ENCODE measurements at places on chromosomes 13 and 19.

GRCh38 chr13:43166644-43167457, 143.5 kb downstream of the DNAJC15 start:
- H3K27ac ChIP-seq, result no peak overlapping the region
- peaks cover 6% of the 10 kb centered on the region for H3K27me3 ChIP-seq
- H3K4me3 ChIP-seq, result no peak overlapping the region

DNA sequence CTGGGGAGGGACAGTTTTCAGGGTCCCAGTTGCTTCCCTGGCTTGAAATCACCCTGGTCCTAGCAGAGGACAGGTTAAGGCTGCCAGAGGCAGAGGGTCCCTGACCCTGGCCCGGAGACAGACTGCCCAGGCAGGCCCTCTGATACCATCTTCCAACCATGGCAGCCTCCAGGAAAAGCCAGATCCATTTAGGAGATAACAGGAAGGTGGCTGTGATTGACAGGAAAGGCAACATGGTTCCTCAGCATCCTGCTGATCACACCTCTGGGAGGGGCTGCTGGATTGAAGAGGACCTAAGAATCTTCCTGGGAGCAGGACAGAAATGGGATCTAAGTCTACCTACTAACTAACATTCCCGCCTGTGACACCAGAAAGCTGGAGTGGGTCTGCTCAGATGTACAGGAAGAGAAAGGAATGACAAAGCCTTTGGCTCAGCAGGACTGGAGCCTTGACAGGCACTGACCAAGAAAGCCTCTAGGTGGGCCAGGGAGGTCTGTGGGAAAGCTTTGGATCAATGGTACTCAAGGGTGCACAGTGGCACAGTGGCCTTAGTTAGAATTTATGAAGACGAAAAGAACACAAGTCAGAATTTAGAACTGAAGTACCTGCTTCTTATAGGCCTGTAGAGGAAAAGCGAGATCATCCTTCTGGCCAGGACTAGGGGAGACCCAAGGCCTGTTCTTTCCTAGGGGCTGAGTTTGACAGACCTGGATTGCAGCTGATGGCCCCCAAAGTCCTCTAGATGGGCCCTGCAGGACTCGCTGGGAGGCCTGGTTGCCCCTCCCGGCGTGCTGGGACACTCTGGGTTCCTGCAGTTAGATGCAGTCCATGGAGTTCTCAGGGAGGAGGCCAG, 2.3 kb upstream of the PRKACA start:
- no peaks in the 10 kb centered on the region for H3K27me3 ChIP-seq
- no peaks in the 10 kb centered on the region for H3K36me3 ChIP-seq
- no peak overlapping the region for H3K4me3 ChIP-seq
- H3K4me1 ChIP-seq, result peaks cover 21% of the 10 kb centered on the region
- peak overlapping the region; percentile 65 for H3K27ac ChIP-seq

DNA sequence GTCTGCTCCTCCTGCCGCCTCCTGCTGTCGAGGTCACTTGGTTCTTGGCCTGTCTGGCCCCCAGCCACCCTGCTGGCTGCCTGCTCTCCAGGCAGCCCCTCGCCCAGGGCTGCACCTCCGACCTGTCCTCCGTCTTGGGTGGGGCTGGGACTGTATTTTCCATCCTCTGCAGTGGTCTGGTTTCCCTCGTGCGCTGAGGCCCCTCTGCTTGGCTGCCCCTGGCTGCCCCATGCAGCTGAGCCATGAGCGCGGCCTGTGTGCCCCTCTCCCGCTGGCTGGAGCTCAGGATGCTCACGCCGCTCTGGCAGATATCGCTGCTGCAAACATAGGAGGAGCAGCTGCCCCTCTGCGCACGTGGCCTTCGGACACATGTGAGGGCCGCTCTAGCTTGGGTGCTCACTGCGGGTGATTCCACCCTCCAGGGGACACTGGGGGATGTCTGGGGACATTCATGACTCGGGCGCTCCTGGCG, 14.0 kb downstream of the UHRF1 start:
- H3K4me3 ChIP-seq, result no peak overlapping the region
- H3K4me1 ChIP-seq, result no peaks in the 10 kb centered on the region
- H3K27me3 ChIP-seq, result no peaks in the 10 kb centered on the region
- no peak for DNase-seq
- H3K36me3 ChIP-seq, result no peaks in the 10 kb centered on the region
- no peak overlapping the region for H3K27ac ChIP-seq

- H3K27ac ChIP-seq, result peak overlapping the region; percentile 78
- no peaks in the 10 kb centered on the region for H3K27me3 ChIP-seq
- H3K36me3 ChIP-seq, result peaks cover 8% of the 10 kb centered on the region
- peaks cover 22% of the 10 kb centered on the region for H3K4me1 ChIP-seq
Measured at GRCh38 chr19:8517551-8518442, 3.8 kb upstream of the ZNF414 start.

- H3K4me1 ChIP-seq, result peaks cover 8% of the 10 kb centered on the region
- H3K4me3 ChIP-seq, result peak overlapping the region; percentile 88
- DNase-seq, result no peak
- peaks cover 17% of the 10 kb centered on the region for H3K36me3 ChIP-seq
- no peaks in the 10 kb centered on the region for H3K27me3 ChIP-seq
Measured at GRCh38 chr19:17555929-17556813, 722 bp downstream of the COLGALT1 start.

DNA sequence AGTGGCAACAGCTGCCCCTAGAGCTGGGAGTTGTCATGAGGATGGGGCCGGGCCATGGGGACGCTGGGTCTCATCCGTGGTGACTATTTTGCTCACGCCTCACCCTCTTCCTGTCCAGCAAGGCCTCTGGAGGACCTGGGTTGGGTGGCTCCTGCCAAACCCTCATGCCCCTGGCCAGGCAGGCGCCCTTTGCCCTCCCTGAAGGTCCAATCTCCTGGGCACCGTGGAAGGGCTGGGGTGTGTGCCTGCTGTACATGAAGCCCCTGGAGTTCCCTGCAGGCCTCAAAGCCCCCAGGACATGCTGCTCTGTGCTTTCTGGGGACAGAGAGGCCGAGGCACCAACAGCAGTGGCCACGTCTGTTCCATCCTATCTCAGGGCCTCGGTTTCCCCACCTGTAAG, 13.8 kb downstream of the LRP3 start:
- H3K27me3 ChIP-seq, result peaks cover 3% of the 10 kb centered on the region
- H3K36me3 ChIP-seq, result no peaks in the 10 kb centered on the region
- no peak for DNase-seq
- no peaks in the 10 kb centered on the region for H3K4me1 ChIP-seq

DNA sequence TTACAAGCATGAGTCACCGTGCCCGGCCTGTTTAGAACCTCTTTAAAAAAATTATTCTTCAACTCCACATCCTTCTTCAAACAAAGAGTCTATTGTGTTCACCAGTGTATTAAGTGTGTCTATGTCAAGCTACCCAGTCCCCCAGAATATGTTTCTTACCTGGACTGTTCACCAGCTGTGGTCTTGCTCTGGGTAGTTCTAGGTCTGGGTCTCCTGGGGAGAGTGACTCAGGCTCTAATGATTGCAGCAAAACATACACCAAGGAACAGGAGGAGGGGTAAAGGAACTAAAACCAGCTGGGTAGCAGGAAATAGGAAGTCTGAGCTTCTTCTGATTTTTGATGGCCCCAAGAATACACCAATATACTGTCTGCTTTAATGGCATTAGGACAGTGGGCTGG, at the start of gene FPR1:
TSS of gene FPR1 (minus strand) at position 224 of the 400 bp plus-strand sequence. CDS start 4,884 bp downstream, outside the sequence.
- H3K27me3 ChIP-seq, result peaks cover 5% of the 10 kb centered on the region
- peaks cover 10% of the 10 kb centered on the region for H3K4me1 ChIP-seq
- DNase-seq, result no peak

- peaks cover 38% of the 10 kb centered on the region for H3K36me3 ChIP-seq
- H3K4me3 ChIP-seq, result no peak overlapping the region
- DNase-seq, result no peak
- H3K4me1 ChIP-seq, result no peaks in the 10 kb centered on the region
Measured at GRCh38 chr19:6384381-6384780, 8.6 kb downstream of the GTF2F1 start.

DNA sequence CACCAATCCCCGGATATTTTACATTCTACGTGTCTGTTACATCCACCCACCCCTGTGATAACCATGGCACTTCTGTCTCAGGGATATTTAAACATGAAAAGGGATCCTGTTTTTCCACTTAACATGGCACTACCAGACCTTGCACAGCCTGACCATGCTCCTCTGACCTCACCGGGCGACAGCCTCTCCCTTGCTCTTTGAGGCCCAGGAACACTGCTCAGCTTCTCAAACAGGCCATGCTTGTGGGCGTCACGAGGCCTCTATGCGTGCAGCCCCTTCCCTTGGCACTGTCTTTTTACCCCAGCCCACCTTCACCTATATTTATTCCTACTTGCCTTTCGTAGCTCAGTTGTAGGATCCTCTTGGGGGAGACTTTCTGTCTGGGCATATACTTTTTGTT, 385.6 kb downstream of the UQCRFS1 start:
- no peak overlapping the region for H3K4me3 ChIP-seq
- H3K27ac ChIP-seq, result no peak overlapping the region
- H3K36me3 ChIP-seq, result peaks cover 1% of the 10 kb centered on the region
- H3K27me3 ChIP-seq, result no peaks in the 10 kb centered on the region
- H3K4me1 ChIP-seq, result no peaks in the 10 kb centered on the region
- no peak for DNase-seq

- H3K36me3 ChIP-seq, result peaks cover 19% of the 10 kb centered on the region
- no peak overlapping the region for H3K27ac ChIP-seq
- H3K4me3 ChIP-seq, result no peak overlapping the region
- no peak for DNase-seq
- H3K27me3 ChIP-seq, result no peaks in the 10 kb centered on the region
Measured at GRCh38 chr19:44988273-44988672, 13.0 kb upstream of the RELB start.

- H3K27me3 ChIP-seq, result peaks cover 19% of the 10 kb centered on the region
- DNase-seq, result no peak
- peak overlapping the region; percentile 85 for H3K4me3 ChIP-seq
- H3K27ac ChIP-seq, result no peak overlapping the region
- peaks cover 8% of the 10 kb centered on the region for H3K36me3 ChIP-seq
Measured at GRCh38 chr19:18896421-18896841, 473 bp upstream of the CERS1 start.

- H3K4me3 ChIP-seq, result peak overlapping the region; percentile 76
- DNase-seq, result no peak
- H3K4me1 ChIP-seq, result peaks cover 2% of the 10 kb centered on the region
- H3K27ac ChIP-seq, result no peak overlapping the region
- no peaks in the 10 kb centered on the region for H3K36me3 ChIP-seq
Measured at GRCh38 chr13:59706101-59706976, 457.4 kb downstream of the DIAPH3 start.

DNA sequence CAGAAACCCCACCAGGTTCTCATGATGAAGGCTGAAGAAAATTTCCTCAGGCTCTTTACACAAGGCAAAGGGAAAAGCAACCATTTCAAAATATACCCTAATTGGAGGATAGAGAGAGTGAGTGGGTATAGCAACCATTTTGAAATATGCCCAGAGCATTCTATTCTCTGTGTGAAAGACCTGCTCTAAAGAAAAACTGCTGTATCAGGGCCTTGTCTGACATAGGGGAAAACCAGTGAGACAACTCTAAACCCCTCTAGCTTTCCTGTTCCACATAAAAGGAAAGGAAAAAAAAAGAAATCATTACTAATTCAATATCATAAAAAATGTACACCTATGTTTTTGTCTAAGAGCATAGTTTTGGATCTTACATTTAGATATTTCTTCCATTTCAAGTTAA, 42.3 kb downstream of the TPTE2 start:
- no peaks in the 10 kb centered on the region for H3K36me3 ChIP-seq
- no peaks in the 10 kb centered on the region for H3K4me1 ChIP-seq
